ENCODE measurements at places on chromosomes 1 and 21. TPM values are rescaled to one million over a fixed set of nuclear protein-coding genes. Genes with fewer than 3 reads are reported as not detected.

DNA sequence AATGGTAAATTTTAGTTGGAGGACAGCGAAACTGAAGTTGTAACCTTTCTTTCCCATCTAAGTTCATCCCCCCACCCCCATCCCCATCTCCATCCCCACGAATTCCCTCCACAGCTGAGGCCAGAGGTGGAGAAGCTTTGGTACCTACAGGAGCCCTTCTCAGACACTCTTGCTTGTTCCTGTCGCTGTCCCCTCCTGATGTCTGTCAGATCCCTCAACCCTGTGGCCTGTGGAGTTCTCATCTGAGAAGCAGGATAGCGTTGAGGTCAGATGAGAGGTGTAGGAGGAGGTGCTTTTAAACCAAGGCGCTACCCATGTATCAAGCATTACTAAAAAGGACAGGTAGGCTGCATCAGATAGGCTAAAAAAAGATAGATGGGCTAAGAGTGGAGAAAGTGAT, 769 bp downstream of the NTPCR start:
- peak; percentile 47 for DNase-seq
- H3K27ac ChIP-seq: no peak overlapping the region
- H3K36me3 ChIP-seq: peaks cover 4% of the 10 kb centered on the region
- no peaks in the 10 kb centered on the region for H3K27me3 ChIP-seq
- H3K4me1 ChIP-seq: peaks cover 24% of the 10 kb centered on the region

GRCh38 chr1:28578696-28579218, 13.3 kb upstream of the RAB42 start:
- H3K4me1 ChIP-seq: peaks cover 15% of the 10 kb centered on the region
- no peak for DNase-seq
- no peak overlapping the region for H3K4me3 ChIP-seq
- H3K27ac ChIP-seq: no peak overlapping the region
- no peaks in the 10 kb centered on the region for H3K27me3 ChIP-seq

DNA sequence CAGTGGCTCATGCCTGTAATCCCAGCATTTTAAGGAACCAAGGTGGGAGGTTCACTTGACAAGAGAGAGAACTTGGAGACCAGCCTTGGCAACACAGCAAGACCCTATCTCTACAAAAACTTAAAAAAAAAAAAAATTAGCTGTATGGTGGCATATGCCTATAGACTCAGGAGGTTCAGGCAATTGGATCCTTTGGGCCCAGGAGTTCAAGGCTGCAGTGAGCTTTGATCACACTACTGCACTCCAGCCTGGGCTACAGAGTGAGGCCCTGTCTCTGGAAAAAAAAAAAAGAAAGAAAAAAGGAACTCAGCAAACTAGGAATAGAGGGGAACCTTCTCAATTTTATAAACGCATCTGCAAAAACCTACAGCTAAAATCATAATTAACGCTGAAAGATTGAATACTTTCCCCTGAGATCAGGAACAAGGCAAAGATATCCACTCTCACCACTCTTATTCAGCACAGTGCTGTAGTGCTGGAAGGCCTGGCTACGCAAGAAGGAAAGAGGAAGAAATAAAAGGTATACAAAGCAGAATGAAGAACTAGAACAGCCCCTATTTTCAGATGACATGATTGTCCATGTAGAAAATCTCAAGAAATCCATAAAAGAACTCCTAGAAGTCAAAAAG, 21.6 kb downstream of the HSF2BP start:
- no peak overlapping the region for H3K27ac ChIP-seq
- no peak for DNase-seq
- no peaks in the 10 kb centered on the region for H3K36me3 ChIP-seq
- H3K4me3 ChIP-seq: no peak overlapping the region
- H3K4me1 ChIP-seq: peaks cover 11% of the 10 kb centered on the region

DNA sequence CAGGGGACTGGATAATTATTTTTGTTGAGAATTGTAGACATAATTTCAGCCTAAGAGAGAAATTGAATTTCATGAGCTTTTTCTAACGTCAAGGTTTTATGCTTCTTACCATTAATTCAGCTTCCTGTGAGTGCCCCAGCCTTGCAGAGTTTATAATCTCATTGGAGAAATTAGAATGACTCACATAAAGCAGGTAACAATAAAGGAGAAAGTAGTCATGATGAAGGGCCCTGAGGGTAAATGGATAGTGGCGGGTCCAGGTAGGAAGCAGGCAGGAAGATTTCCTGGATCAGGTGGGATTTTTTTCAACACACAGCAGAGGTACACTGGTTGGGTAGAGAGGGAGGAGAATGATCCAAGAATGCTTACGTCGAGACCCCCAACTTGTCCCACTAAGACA, 311.4 kb downstream of the BARHL2 start:
- no peaks in the 10 kb centered on the region for H3K27me3 ChIP-seq
- no peak overlapping the region for H3K4me3 ChIP-seq
- H3K4me1 ChIP-seq: peaks cover 32% of the 10 kb centered on the region
- H3K36me3 ChIP-seq: no peaks in the 10 kb centered on the region
- DNase-seq: peak; percentile 73

The LEFTY1 gene
- total RNA-seq: not detected

The FNDC5 gene
- 0.35 TPM for total RNA-seq

The RNF223 gene
- total RNA-seq: 147 TPM

Data from PC-3 (cell line).